ENCODE measurements at places on chromosomes 11 and 22. TPM values are rescaled to one million over a fixed set of nuclear protein-coding genes. Genes with fewer than 3 reads are reported as not detected.

DNA sequence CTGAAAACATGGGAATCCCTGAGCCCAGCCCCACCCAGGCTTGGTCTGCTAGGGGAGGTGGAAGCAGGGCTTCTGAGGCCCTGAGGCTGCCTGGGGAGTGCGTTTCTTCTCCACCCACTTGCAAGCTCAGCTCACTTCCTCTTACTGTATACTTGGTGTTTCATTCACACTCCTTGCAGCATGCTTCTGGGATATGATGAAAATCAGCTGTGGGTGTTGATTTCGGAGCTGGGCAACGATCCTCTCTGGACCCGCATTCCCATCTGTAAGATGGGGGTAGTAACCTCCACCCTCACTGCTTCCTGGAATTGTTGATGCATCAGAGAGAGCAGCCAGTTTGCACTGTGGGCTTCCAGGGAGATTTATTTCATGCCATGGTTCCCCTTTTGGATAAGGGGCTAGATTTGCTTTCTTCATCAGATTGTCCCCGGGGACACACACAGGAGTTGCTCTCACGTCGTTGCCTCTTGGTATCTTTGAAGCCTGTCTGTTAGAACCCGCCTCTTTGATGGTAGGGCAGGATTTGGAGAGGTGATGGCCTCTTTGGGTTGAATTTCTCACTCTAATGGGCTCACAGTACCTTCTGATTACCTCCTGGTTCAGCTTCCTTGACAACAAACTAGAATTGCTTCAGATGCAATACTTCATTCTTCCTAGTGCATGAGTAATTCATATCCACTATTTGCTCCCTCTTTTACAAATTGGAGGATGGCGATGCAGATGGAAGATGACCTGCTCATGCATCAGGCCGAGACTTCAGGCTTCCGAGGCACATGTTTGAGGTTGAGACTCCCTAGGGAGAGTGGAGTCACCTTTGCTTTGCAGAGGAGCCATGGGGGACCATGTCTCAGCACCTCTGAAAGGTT, 40.4 kb downstream of the BCR start:
- H3K27ac ChIP-seq = peak overlapping the region; percentile 47
- no peaks in the 10 kb centered on the region for H3K27me3 ChIP-seq
- H3K4me1 ChIP-seq = peaks cover 100% of the 10 kb centered on the region

GRCh38 chr22:32354360-32355351, 3.0 kb upstream of the RFPL3 start:
- no peak overlapping the region for H3K27ac ChIP-seq
- DNase-seq = no peak
- no peak overlapping the region for H3K4me3 ChIP-seq
- no peaks in the 10 kb centered on the region for H3K27me3 ChIP-seq

DNA sequence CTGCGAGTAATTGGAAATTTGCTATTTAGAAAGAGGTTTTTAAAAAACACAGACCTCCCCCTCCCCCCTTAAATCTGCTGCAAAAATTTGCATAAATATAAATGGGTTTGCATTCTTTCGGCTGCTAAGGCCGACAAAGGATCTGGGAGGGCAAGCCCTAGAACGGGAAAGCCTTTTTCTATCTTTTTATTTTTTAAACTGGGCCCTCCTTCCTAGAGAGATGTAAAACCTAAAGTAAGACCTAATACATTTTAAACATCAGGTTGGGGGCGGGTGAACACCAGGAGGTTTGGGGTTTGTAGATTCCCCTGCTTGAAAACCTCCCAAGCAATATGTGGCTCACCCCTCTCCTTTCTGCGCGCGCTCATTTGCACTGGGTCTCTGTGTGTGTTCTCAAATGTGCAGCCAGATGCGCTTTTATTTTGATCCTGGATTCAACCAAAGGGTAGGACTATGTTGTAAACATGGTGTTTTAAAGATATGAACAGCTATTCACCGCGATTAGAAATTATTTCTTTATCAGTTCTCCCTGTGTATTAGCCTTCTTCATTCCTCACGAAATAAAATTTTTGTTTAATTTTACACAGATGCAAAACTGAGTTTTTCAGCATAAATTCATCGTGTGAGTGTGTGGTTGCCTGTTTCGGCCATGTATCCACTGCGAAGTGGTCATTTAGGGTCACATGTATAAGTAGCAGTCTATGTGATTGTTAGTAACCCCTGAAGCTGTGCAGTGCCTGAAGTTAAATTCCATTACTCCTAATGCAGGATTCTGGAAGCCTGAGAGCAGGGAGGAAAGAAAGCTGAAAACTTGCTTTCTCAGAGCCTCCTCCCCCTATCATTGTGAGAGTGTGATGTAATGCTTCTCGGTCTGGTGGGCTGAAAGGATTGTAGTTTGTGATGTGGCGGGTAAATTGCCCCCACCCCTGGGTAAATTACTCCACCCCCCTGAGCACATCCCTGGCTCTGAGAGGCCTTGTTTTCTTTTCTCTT, 988 bp downstream of the TNRC6B start:
- H3K27ac ChIP-seq = peak overlapping the region; percentile 70
- peak; percentile 50 for DNase-seq
- H3K4me1 ChIP-seq = peaks cover 66% of the 10 kb centered on the region
- H3K36me3 ChIP-seq = peaks cover 1% of the 10 kb centered on the region
- peak overlapping the region; percentile 78 for H3K4me3 ChIP-seq
- no peaks in the 10 kb centered on the region for H3K27me3 ChIP-seq

DNA sequence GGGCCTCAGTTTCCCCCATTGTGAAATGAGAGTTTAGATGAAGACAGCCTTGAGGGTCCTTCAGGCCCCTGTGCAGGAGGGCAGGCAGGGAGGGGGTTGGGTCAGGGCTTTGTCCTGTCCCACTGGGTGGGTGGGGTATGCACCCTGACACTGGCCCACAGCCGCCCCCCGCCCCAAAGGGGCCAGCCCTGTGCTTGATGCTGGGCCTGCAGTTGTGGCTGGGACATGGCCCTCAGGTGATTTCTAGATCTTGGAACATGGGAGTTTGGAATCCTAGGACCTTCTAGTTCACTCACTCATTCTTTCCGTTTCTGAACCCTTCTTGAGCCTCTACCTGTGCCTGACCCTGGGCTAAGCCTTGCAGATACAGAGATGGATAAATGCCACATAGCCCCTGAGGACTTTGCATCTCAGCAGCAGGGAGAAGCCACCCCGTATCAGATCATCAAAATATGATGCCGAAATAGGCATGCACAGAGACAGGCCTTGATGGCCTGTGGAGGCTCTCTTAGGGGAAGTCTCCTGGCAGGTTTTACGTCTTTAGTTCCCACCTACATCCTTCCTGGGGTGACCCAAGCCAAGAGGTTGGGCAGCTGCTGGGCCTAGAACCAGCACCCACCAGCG, 76.0 kb downstream of the FBLN1 start:
- peaks cover 4% of the 10 kb centered on the region for H3K4me1 ChIP-seq
- H3K27ac ChIP-seq = no peak overlapping the region
- H3K4me3 ChIP-seq = no peak overlapping the region
- no peaks in the 10 kb centered on the region for H3K36me3 ChIP-seq
- H3K27me3 ChIP-seq = peaks cover 7% of the 10 kb centered on the region

GRCh38 chr11:65833297-65834030, at the start of gene SNX32:
SNX32 (plus strand) TSS chr11:65833963; CDS start chr11:65834066, 103 bp downstream.
- peak; percentile 98 for DNase-seq
- H3K4me3 ChIP-seq = no peak within 1 kb of the TSS
- H3K36me3 ChIP-seq = peaks cover 5% of the 10 kb centered on the region
- peaks cover 21% of the 10 kb centered on the region for H3K4me1 ChIP-seq

GRCh38 chr11:69018924-69019323, 5.9 kb upstream of the MRGPRF start:
- no peak for DNase-seq
- H3K4me3 ChIP-seq = no peak overlapping the region
- no peaks in the 10 kb centered on the region for H3K4me1 ChIP-seq
- H3K36me3 ChIP-seq = no peaks in the 10 kb centered on the region

- no peak overlapping the region for H3K27ac ChIP-seq
- H3K36me3 ChIP-seq = no peaks in the 10 kb centered on the region
- H3K27me3 ChIP-seq = no peaks in the 10 kb centered on the region
- DNase-seq = no peak
- H3K4me1 ChIP-seq = peaks cover 3% of the 10 kb centered on the region
- no peak overlapping the region for H3K4me3 ChIP-seq
Observed at GRCh38 chr22:43270314-43270908, 72.8 kb downstream of the SCUBE1 start.

- no peaks in the 10 kb centered on the region for H3K36me3 ChIP-seq
- no peak overlapping the region for H3K4me3 ChIP-seq
- H3K27me3 ChIP-seq = peaks cover 16% of the 10 kb centered on the region
- DNase-seq = no peak
- H3K27ac ChIP-seq = no peak overlapping the region
- no peaks in the 10 kb centered on the region for H3K4me1 ChIP-seq
Observed at GRCh38 chr22:47292546-47293320, 530.3 kb downstream of the TBC1D22A start.

DNA sequence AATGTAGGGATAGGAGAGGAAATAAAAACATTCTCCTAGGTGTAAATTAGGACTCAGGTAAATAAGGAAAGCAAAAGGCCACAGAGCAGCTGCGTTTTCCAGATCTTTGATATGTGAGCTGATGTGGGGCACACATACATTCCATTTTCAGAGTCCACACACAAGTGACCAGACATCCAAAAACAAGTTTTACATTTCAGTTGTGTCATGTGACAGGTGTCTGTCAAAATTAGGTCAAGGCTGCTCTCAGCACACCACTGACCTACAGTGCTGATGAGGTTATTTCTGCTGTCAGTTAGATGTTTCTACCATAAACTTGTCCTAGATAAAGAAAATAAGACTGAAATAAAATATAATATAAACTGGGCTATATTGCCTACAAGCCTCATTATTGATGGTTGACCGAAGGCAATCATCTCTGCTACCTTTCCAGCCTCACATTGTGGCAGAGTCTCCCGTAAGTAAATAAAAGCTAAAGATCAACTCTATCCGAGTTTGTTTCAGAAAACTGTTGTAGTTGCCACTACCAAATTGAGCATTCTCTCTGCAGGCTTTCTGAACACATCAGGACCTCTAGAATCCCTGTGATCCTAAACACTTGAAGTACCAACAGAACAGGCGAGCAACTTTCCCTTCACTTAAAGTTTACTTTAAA, 7.9 kb downstream of the ARHGAP20 start:
- no peak for DNase-seq
- no peaks in the 10 kb centered on the region for H3K36me3 ChIP-seq
- H3K4me1 ChIP-seq = no peaks in the 10 kb centered on the region

DNA sequence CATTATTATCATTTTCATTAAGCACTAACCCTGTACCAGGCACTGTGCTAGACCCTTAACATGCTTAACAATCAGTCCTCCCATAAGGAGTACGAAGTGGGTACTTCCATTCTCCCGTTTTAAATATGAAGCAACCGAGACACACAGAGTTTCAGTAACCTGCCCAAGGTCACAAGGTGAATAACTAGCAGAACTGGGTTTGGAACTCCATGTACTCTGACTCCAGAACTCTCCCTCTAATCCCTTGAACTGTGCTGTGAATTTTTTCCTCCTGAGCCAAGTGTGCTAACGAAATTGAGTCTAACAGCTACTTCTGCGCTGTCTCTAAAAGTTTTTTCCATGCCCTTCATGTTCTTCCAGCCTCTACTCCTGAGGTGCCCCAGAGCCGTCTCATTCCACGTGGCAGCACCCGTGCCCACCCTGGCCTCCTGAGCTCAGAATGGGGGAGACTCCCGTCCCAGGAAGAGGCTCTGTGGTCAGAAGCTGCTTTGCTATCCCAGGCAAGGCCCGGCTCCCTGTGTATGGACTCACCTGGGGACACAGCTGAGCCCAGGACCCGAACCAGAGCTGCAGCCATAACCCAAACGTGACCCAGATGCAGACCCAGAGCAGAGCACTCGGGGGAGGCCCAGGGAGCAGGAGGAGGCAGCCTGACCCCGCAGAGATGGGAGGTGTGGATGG, 8.6 kb upstream of the TRIM29 start:
- no peak for DNase-seq
- H3K36me3 ChIP-seq = no peaks in the 10 kb centered on the region
- no peaks in the 10 kb centered on the region for H3K4me1 ChIP-seq
- H3K27ac ChIP-seq = no peak overlapping the region
- peaks cover 39% of the 10 kb centered on the region for H3K27me3 ChIP-seq

DNA sequence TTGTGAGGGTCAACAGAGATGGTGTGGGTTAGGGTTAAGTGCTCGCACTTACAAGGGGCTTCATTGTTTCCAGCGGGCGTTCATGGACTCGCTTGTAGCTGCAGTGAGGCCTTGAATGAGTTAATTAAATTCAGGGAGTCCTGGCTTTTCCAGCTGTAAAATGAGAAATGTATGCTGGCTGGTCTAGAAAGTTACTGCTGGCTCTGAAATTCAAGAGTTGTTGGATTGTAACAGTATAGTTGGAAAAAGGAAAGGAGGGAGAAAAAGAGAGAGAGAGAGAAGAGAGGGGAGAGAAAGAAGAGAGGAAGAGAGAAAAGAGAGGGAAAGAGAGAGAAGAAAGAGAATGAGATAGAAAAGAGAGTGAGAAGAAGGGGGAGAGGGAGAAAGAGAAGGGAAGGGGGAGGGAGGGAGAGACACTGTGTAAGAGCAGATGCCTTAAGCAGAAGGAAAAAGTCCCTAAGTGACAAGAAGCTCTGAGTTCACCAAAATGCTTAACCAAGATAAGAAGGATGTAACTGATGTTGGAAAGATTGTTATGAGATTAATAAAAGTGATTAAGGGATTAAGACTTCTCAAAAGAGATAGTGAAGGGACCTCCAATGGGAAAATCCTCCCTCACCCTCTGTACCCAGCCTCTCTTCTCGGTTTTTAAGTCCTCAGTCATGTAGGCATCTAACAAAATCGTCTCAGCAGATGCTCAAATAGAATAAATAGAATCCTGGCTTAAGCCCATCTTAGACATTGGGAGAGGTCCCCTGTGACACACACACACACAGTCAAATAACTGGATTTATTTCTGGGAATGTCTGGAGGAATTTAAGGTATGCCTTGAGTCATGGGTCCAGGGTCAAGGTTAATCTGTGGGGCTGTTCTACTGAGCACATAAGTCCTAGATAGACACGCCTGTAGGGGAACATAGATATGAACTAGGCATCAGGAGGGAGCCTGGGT, 477.9 kb downstream of the MIAT start:
- H3K36me3 ChIP-seq = no peaks in the 10 kb centered on the region
- DNase-seq = no peak
- H3K4me3 ChIP-seq = no peak overlapping the region
- no peak overlapping the region for H3K27ac ChIP-seq
- H3K27me3 ChIP-seq = peaks cover 31% of the 10 kb centered on the region

DNA sequence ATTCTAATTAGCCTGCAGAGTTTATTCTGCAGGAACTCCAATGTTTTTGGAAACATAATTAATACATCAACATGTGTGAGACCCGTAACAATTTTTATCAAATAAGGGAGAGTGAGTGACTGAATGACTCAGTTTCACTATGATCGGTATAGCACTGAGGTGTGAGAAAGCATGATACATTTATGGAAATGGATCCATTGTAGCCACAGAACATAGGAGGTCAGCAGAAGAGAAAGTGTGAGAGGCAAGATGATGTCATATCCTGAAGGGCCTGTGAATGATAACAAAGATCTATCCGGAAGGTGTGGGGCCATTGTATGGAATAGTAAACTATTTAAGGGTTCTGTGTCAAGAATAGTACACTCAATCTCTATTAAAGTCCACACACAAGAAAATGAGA, 1406.1 kb upstream of the TENM4 start:
- no peaks in the 10 kb centered on the region for H3K4me1 ChIP-seq
- H3K36me3 ChIP-seq = no peaks in the 10 kb centered on the region
- H3K27me3 ChIP-seq = no peaks in the 10 kb centered on the region
- DNase-seq = no peak

Gene CSNK2A3
- 1.3 TPM for total RNA-seq

Gene SLC22A8
- total RNA-seq = not detected

Data from activated T-cell treated with anti-CD3 and anti-CD28 coated beads, Interleukin-2, amount 50 U/mL, for 72 hours (primary cell).